ENCODE measurements at places on chromosomes 13 and 19.

GRCh38 chr13:52615812-52616211, 26.4 kb upstream of the HNRNPA1L2 start:
- peak; percentile 24 for DNase-seq

DNA sequence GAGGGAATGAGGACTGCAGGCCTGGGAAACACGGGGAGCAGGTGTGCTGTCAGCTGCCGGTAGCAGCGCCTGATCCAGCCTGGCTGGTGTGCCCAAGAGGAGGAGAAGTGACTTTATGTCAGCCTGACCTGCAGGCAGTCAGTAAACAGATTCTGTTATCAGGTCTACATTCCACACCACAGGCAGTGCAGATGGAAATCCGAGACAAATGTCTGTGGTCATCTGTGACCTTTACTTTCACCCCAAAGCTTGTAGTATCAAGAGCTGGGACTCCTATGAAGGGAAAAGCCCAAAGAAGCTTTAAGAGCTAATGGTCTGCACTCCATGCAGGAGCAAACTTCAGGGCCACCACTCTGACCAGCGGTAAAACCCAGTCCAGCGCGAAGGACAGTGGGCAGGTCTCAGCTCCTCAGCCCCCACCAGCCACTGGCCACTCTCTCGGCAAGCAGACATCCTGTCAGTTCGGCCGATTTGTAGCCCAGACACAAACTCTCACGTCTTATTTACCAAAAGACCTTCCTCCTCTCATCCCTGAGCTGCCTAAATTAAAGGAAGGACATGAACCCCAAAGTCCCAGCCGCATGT, 7.7 kb downstream of the EPS15L1 start:
- no peak for DNase-seq

DNA sequence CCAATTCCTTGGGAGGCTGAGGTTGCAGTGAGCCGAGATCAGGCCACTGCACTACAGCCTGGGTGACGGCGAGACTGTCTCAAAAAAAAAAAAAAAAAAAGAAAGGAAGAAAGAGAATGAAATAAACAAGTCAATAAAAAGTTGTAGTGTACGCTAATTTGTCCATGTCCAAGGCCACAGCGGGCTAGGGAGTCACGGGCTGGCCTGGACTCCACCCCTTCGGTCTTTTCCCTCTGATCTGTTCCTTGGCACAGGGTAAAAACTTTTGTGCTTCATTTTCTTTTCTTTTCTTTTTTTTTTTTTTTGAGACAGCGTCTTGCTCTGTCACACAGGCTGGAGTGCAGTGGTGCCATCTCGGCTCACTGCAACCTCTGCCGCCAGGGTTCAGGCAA, 19.4 kb upstream of the MKNK2 start:
- no peak for DNase-seq

- no peak for DNase-seq
Observed at GRCh38 chr13:43127827-43128226, 104.4 kb downstream of the DNAJC15 start.

DNA sequence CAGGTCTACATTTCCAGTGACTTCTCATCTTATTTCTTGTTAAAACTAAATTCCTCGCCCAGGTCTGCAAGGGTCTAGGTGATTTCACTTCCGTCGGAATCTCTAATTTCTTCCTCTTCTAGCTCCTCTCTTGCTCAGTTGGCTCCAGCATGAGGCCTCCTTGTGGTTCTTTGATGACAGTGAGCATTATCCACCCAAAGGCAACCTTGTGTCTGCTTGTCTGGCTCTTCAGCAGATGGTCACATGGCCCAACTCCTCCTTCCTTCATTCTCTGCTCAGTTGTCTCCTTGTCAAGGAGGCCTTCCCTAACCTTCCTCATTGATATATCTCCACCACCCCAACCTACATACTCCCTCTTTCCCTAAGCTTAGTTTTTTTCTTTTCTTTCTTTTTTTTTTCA, 1391.4 kb downstream of the EFNB2 start:
- no peak for DNase-seq

- no peak for DNase-seq
Observed at GRCh38 chr19:19059837-19060611, 3.8 kb upstream of the SLC25A42 start.

DNA sequence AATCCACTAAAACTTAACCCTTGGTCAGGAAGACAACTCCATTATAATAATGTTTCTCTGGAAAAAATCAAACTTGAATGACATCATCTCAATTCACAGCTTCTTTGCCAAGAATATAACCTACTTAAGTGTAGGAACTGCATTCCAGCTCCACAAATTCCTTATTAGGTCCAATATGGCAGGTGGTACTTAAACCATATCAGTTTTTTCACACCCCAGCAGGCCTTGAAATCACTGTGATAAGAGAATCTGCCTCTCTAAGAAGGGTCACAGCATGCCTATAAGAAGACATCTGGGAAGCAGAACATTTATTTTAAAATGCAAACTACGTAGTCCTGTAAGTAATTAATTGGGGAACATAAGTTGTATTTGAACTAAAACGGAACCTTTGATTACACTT, 687.8 kb downstream of the DIAPH3 start:
- no peak for DNase-seq

- no peak for DNase-seq
Observed at GRCh38 chr13:109348519-109349258, 437.7 kb downstream of the IRS2 start.

DNA sequence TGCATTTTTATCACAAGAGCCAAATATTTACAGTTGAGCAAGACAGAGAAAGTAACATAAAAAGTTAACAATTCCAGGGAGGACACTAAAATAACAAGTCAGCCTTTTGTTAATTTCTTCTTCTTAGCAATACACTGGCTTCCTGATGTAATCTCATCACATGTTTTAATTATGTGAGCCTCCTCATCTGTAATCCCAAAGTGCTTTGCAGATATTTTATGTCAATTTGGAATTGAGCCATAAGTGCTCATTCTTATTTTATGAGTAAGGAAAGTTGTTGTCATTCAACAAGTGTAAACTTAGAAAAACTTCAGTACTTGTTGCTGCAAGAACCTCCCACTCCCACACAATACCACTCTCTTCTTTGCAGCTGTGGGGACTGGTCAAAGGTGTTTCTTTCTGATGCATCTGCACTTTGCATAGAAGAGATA, 223.6 kb downstream of the GPC6 start:
- DNase-seq, result no peak

DNA sequence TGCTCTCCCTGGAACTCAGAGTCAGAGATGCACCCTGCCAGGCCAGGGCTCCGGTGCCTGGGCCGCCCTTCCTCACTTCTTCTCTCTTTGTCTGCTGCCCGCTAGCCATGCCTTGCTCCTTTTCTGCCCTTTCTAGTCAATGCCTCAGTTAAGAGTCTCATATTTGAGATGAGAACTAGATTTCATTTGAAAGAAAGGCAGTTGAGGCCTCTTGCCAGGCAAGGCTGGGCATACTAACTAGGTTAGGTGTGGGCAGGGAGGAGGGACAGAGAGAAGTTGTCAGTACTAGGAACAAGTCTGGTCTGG, 341.6 kb downstream of the DNAJC15 start:
- DNase-seq, result no peak

DNA sequence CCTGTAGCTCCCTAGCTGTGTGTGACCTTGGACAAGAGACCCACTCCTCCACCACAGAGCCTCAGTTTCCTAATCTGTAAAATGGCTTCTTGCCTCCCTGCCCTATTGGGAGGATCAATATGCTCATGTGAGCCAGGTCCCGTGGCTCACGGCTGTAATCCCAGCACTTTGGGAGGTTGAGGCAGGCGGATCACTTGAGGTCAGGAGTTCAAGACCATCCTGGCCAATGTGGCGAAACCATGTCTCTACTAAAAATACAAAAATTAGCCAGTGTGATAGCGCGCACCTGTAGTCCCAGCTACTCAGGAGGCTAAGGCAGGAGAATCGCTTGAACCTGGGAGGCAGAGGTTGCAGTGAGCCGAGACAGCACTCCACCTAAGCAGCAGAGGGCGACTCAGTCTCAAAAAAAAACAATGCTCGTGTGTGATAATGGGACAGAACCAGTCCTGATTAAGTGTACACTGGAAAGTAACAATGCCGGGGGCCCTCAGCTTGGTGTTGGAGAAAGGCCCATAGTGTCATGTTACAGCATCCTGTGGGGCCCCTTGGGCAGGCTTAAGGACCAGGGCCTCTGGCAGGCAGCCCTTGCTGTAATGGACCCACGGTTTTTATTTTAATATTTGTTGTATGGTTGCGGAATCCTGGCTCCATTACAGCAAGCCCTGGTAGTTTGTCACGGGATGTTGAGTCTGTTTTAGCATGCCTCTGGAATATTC, 6.8 kb downstream of the RPS11 start:
- peak; percentile 63 for DNase-seq

DNA sequence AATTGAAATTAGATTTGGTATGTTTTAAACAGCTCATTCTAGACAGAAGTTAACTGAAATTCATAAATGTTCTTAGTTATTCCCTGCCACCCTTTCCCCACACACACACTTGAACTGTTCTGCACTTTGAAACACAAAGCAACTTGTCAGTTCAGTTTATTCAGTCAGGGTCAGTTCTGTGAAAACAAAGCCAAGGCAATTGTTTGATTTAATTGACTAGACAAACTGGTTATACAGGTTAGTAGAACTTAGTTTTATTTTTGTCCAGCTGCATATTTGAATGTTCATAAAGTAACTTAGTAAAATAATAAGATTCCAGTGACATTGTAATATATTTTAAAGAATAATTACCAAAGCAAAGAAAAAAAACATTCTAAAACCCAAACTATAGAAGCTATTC, 98.3 kb upstream of the KLF5 start:
- no peak for DNase-seq

DNA sequence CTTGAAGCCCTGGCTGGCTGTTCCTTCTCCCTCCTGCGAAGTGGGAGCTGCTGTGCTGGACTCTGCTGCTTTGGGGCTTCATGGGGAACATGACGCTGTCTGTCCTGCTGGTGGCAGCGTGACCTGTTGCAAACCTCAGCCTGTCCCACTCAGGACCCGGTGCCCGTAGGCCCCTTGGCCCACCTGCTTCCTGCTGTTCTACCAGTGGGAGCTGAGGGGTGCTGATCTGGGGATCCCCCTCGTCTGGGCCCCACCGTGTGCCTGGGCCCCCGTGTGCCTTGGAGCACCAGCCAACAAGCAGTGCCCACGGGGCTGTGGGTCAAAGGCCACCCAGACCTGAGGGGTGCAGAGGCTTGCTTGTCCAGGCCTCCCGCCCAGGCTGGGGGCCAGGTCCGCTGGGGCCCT, 5.3 kb downstream of the SPPL2B start:
- DNase-seq, result no peak

- no peak for DNase-seq
Observed at GRCh38 chr19:39032063-39032918, at the start of gene FBXO27. FBXO27 (minus strand) TSS chr19:39032549; CDS start chr19:39032227, 322 bp downstream.

DNA sequence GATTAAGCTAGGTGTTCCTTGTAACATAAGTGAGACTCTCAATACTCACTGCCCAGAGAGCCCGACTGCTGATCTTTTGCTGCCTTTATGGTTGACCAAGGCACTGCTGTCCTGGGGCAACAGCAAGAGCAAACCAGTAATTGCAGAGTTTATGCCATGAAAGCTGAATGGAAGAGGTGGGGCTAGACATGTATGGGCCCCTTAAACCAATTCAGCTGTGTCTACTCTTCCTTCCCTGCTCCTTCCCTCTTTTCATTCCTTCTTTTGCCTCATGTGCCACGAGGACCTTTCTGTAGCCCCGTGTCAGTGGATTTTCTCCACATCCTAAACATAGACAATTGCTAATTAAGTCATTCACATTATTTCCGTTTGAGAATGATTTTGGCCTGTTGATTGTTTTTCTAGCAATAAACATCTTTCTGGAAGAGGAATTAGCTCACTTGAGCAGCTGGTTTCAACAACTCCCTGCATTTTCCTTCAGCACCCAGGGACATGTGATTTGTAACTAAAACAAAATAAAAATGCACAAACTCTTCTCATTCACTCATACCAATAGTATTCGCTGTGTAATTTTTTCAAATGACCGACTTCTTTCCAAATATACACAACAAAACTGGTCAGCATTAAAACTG, 40.5 kb downstream of the RAP2A start:
- no peak for DNase-seq

- no peak for DNase-seq
Observed at GRCh38 chr13:45219123-45219891, 18.5 kb upstream of the KCTD4 start.

GRCh38 chr19:13181747-13182388, 31.7 kb downstream of the IER2 start:
- peak; percentile 36 for DNase-seq

DNA sequence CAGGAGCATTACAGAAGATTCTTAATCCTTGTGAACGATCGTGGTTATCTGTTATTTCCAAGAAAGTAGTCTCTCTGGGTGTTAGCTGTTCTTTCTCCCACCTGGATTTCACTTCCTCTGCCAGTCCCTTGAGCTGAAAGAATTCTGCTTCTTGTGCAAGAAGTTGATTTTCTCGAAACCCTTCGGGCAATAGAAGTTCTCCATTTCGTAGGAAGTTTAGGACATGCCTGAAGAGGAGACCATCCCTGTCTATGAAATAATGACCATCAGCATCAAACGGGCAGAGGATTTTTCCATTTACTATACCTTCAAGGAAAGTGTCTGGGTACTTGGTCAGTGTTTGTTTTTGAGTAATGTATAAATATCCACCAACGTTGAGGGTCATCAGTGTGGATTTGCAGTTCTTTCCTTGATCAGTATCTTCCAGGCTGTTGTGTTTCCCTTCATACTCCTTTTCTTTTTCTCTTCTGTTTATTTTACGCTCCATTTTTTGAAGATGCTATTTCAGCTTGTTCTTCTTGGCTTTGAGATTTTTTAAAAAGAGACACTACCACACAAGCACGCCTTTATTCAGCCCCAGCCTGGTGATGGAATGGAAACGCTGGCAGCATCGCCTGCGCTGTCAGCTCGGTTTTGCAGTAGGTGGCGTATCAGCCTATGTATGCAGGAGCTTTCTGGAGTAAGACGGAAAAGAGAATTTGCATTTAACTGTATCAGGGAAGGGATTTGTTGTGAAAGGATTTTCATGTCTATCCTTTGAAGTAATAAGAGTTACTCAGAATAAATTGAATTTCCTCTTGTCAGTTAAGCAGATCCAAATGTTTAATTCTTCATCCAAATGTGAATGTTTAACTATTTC, 6.5 kb downstream of the KCTD4 start:
- no peak for DNase-seq

DNA sequence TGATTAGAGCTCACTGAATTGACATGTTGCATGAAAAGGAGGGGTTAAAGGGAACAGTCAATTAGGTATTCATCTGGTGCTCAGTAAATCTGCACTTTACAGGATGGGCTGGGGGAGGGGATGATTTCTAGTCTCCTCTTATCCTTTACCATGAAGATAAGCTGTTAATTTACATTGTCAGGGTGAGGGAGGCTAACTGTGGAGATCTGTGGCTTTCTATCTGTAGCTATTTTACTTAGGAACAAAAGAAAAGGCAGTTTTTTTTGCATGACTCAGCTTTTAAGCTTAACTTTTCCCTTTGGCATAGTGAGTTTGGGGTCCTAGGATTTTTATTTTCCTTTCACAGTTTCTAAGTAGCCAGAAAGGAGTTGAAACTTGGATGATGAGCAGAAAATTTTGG, 253.3 kb downstream of the LMO7 start:
- no peak for DNase-seq

Data from activated naive CD4-positive, alpha-beta T cell treated with anti-CD3 and anti-CD28 coated beads for 36 hours (primary cell).